Naive thymus-derived CD4-positive, alpha-beta T cell (primary cell): ENCODE measurements at places on chromosomes 16 and 17. TPM values are rescaled to one million over a fixed set of nuclear protein-coding genes. Genes with fewer than 3 reads are reported as not detected.

Gene CHST5
- not detected for total RNA-seq

DNA sequence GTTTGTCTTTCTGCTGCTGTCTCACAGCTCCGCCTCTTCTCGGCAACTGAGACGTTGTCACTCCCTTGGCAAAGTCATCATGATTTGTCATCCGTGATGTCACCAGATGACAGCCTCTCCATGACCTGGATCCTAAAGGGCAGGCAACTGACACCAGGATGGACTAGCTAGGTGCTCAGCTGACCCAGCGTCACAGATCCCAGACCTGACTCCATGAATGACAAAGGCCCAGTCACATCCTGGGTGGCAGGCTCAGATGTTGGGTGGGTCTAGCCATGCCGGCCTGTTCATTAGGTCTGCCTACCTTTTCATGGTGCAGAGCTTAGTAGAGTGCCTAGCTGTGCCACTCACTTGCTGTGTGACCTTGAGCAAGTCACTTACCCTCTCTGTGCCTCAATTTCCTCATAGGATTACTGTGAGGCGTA is 3.8 kb upstream of the TMEM238L start:
- DNase-seq = no peak

Gene TAOK2
- total RNA-seq = 48.5 TPM

Gene NPIPA8
- total RNA-seq = not detected

- DNase-seq = no peak
These were observed 63.9 kb upstream of the DNAJA2 start for GRCh38 chr16:47037396-47037745.

Gene SLC16A13
- total RNA-seq = 3.4 TPM

- DNase-seq = no peak
These were observed 18.4 kb downstream of the CNTNAP1 start for GRCh38 chr17:42700586-42701289.

Gene PPP1R27
- total RNA-seq = not detected in 2 replicates

- DNase-seq = no peak
These were observed 16.7 kb upstream of the MYH10 start for GRCh38 chr17:8647202-8647601.

DNA sequence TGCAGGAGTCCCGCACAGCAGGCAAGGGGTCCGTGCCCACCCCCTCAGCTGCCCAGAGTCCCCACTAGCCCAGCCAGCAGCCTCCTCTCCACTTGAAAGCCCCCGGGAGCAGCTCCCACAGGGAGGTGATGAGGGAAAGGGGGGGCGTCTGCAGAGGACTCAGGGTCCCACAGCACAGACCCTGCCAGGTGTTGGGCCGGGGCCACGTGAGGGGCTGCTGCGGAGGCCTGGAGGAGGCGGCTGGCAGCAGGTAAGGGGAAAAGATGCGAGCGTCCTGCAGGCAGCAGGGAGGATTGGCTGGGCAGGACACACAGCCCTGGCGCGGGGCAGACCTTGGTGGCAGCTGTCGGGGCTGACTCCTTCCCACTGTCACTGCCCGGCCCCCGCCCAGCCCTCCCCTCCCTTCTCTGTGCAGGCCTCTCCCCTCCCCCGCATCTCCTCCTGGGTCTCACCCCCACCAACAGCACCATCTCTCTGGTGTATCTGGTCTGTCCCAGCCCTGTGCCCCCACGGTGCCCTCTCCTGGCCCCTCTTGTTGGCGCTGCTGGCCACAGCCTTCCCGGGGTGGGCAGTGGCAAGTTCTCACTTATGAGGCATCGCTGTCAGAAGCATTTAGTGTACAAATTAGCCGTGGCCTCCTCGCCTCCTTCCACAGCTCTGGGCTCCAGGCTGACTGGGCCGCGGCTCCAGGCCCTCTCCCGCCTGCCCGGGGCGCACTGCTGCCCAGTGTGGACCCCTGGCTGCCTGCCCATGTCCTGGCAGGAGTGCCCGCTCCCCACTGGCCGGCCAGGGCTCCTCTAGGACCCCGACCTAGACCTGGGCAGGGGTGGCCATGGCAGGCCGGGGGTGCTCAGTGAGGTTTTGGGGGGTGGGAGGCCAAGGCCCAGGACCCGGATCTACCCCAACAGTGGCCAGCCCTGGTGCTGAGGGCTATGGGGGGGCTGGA is 4.4 kb upstream of the PRR35 start:
- DNase-seq = no peak

GRCh38 chr17:3639981-3640596 is 3.5 kb downstream of the CTNS start:
- peak; percentile 42 for DNase-seq

- no peak for DNase-seq
These were observed 57.6 kb downstream of the AMFR start for GRCh38 chr16:56367764-56368163.

DNA sequence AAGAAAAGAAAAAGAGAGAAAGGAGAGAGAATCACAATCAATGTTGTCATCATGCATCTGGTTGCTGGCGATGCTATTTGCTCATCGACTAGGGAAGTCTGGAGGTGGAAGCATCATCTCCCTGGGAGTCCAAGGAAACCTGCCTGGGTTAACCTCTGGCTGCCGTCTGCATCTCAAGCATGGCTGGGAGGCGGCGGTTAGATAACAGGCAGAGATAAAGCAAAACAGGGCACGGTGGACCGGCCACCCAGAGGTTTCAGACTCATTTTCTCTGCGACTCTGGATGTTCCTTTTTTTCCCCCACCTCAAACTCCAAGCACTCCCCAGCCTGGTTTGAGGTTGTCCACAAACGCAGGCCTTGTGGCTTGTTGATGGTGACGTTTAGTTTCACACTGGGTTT is 161.2 kb downstream of the ENGASE start:
- no peak for DNase-seq
